ENCODE measurements at places on chromosomes 7 and 10. TPM values are rescaled to one million over a fixed set of nuclear protein-coding genes. Genes with fewer than 3 reads are reported as not detected.
A peak's percentile ranks its signal among the peaks of the same experiment; 100 is the strongest.

The TMEM26 gene
- 0.33 TPM for total RNA-seq

DNA sequence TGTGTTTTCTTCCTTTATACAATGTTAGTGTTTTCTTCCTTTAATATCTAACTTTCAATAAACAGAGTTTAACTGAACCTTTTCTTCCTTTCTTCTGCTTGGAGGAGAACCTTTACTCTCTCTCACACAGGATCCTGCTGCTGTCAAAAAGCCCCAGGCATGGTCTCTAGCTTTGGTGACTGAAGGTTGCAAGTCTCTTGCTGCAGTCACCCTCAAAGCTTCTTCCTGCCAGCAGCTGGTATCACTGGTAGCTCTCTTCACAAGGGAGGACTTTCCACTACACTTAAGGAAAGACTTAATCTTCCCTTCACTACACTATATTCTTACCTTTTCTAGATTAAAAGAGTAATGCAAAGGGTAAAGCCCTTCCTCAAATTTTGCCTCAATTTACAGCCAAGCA lies 153.4 kb downstream of the SGMS1 start:
- no peak for DNase-seq

The CH25H gene
- 0.29 TPM for total RNA-seq

DNA sequence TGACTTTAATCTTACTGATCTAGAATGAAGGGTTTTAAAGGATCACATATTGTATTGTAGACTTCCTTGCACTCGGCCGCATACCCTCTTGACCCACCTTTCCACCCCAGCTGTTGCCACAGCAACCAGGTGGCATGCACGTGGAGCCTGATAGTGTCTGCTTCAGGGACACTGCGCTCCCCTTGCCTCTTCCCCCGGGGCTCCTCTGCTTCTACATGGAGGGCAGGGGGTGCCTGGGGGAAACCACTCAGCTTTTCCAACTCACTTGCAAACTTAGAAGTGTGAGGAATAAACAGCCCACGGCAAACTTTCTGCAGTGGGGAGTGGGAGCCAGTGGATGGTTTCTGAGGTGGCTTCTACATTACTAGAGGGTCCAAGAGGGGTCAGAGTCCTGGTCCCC lies 458.6 kb downstream of the PLXNA4 start:
- DNase-seq: no peak

The SEMA4G gene
- 4.7 TPM for total RNA-seq

DNA sequence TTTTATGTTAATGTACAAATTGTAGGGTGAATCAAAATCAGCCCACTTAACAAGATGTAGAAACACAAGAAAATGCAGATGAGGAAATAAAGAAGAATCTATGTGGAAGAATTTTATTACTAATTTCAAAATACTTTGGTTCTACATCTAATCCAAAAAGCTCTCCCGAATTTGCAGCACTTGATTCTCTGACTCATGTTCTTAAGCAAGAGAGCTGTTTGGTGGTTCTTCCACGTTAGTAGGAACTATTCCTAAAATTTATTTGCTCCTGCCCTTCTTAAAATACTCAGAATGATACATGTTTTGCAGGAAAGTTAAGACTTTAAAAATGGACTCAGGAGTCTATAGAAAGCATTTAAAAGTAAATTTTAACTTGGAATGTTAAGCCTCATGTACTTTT lies 91.8 kb downstream of the ZMYND11 start:
- DNase-seq: no peak

DNA sequence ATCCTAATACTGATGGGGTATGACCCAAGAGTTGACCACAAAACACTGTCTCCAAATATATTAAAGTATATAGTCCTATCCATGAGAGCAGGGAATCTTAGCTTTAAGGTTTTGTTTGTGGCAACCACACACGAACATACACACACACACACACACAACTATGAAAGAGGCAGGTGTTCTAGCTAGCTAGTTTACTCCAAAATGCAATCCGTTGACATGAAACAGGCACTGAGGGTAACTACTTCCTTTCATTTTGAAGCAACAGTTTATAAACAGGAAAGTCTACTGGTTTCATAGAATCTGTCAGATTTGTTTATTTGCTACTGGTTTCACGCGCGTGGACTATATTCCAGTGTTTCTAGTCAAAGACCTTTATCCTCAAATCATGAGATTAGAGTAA lies 14.8 kb downstream of the HTR5A start:
- no peak for DNase-seq

GRCh38 chr10:102410429-102411073 lies 8.0 kb downstream of the PSD start:
- DNase-seq: no peak

- no peak for DNase-seq
Measured at GRCh38 chr10:11509036-11509435, 102.4 kb downstream of the USP6NL start.

DNA sequence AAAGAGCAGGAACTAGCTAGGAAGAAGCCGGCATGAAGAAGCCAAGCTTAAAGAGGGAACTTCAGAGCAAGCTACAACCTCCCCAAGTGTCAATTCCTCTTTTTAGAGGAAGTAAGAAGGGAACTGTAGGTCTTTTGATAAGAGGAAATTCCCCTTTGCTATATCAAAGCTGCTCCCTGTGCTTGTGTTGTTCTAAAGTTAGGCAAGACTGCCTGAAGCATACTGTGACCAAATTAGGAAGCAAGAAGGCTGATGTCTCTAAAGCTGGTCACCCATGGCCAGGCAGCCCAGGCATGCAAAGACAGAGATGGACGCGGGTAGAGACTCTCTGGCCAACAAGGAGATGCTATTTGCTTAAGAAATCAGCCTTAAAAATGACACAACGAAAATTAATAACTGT lies 87.9 kb downstream of the RNF216 start:
- peak; percentile 81 for DNase-seq

- no peak for DNase-seq
Measured at GRCh38 chr10:132755166-132755711, 30.7 kb downstream of the NKX6-2 start.

DNA sequence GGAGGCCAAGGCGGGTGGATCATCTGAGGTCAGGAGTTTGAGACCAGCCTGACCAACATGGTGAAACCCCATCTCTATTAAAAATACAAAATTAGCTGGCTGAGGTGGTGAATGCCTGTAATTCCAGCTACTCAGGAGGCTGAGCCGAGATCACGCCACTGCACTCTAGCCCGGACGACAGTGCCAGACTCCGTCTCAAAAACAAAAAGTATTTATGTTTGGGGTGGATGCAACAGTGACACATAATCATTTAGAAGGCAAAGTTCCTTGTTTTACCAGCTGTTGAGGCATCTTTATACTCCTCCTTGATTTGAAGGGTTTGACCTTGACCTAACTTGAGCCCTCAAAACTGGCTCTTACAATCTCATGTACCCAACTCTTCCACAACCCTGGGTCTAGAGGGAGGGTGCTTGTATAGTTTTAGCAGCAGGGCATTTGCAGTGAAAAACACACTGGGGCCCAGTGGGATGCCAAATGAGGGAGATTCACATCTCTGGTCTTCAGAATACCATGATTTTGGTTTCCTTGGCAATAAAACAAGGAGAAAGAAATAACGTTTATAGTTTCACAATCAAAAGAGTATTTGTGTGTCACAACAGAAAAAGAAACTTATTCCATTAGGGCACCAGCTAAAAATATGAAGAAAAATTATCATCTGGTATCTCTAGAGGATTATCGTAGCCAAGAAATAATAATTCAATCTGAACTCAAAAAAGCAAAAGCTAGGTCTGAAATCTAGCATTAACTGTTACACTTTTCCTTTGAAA lies 14.2 kb upstream of the TMEM254 start:
- no peak for DNase-seq

DNA sequence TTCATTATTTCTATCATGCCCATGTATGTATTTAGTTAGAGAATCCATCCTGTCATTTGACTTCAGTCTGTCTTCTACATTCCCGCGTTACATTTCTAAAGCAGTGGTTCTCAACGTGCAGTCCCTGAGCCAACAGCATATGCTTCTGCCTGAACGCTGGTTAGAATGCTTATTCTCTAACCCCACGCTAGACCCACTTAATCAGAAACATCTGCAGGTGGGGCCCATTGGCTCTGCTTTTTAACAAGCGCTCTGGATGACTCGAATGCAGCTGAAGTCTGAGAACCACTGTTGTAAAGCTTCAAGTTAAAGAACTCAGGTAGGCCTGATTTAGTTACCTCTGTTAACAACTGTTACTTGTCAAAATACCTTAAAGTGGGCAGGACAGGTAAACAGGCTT lies 38.2 kb downstream of the NEUROD6 start:
- DNase-seq: no peak

GRCh38 chr7:66198469-66198868 lies 6.7 kb upstream of the TPST1 start:
- DNase-seq: no peak

The RAB19 gene
- total RNA-seq: 6.4 TPM

The ATP6V0A4 gene
- total RNA-seq: 0.88 TPM

All from kidney epithelial cell (primary cell).